Caki2 (cell line): ENCODE measurements at places on chromosomes 2 and 18. TPM values are rescaled to one million over a fixed set of nuclear protein-coding genes. Genes with fewer than 3 reads are reported as not detected.

GRCh38 chr18:42047721-42048120 is 92.7 kb downstream of the PIK3C3 start:
- no peak for DNase-seq

GRCh38 chr2:168348076-168348475 is 100.7 kb upstream of the STK39 start:
- DNase-seq, result no peak

DNA sequence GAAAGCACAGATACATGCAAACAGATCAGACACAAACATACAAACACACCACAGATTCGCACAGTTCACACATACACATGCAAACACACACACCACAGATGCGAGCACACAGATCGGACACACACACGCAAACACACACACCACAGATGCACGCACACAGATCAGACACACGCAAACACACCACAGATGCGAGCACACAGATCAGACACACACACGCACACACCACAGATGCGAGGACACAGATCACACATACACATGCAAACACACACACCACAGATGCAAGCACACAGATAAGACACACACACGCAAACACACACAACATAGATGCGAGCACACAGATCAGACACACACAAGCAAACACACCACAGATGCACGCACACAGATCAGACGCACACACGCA is 149.0 kb downstream of the PXDN start:
- no peak for DNase-seq

DNA sequence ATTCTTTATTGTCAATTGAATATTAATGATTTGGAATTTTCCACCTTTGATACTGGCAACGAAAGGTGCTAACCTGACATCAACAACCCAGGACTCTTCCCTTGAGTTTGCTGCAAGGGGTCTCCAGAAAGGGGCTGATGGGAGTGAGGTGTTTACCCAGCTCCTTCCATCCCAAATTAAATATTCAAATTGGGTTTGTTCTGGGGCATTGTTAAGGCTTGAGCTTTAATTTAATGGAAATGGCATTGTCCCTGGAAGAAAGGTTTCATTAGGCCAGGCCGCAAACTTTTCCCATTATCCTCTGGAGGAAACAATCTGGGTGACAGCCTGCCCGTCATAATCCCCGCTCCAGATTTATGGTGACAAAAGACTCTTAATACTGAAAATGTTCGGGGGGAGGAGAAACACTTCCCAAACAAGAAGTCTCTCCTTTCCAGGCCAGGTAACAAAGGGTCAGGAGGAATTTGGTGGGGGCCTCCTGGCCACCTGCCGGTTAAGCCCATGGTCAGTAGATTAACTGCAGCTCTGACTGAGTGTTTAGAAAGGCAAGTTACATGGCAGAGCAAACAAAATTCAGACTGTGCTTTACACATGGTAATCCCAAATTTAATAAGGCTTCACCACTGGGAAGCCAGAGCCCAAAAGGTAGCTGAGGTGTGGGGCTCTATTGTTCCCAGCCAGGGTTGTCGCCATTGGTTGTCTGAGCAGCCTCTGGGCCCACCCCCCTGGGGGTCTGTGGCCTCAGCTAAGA is 151.4 kb upstream of the SIX3 start:
- no peak for DNase-seq

GRCh38 chr2:211931314-211931713 is 607.3 kb downstream of the ERBB4 start:
- DNase-seq, result no peak

GPR35 gene
- 1.5 TPM in 1 of 2 replicates, not detected in the other for total RNA-seq

CHRND gene
- not detected in 2 replicates for total RNA-seq
